Activated T-cell treated with anti-CD3 and anti-CD28 coated beads, Interleukin-2, amount 50 U/mL, for 4 hours (primary cell): ENCODE measurements at places on chromosomes 4 and X.

DNA sequence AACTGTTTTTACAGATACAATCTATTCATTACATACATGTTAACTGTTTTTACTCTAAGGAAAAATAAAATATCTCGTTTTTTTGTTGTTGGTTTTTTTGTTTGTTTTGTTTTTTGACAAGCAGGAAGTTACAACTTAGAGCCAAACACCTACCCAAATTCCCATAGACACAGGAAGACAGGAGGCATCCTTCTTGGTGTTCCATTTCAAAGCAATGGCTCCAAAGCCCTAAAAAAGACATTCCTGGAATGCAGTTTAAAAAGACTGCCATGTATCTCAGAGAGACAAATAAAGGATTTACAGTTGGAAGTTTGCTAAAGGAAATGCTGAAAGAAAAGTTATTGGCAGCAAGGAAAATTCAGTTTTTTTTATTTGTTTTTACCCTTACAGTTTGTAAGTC, 16.7 kb downstream of the ETFDH start:
- no peak for DNase-seq

- no peak for DNase-seq
Measured at GRCh38 chrX:40637687-40638086, 9.7 kb downstream of the CXorf38 start.

- no peak for DNase-seq
Measured at GRCh38 chrX:123975180-123975579, 13.7 kb downstream of the STAG2 start.

GRCh38 chr4:117084866-117085701, at the start of gene TRAM1L1:
Gene TRAM1L1 (minus strand): TSS chr4:117085576. CDS start chr4:117085393, 183 bp downstream.
- DNase-seq = no peak

GRCh38 chrX:57918750-57919436, 8.6 kb upstream of the ZXDA start:
- DNase-seq = no peak

- no peak for DNase-seq
Measured at GRCh38 chr4:53455766-53456165, 78.3 kb downstream of the FIP1L1 start.

GRCh38 chr4:140088323-140088967, 65.5 kb downstream of the MAML3 start:
- no peak for DNase-seq

GRCh38 chr4:167642250-167642649, 408.0 kb upstream of the SPOCK3 start:
- DNase-seq = no peak

- no peak for DNase-seq
Measured at GRCh38 chrX:15619053-15619755, 18.4 kb upstream of the ACE2 start.

DNA sequence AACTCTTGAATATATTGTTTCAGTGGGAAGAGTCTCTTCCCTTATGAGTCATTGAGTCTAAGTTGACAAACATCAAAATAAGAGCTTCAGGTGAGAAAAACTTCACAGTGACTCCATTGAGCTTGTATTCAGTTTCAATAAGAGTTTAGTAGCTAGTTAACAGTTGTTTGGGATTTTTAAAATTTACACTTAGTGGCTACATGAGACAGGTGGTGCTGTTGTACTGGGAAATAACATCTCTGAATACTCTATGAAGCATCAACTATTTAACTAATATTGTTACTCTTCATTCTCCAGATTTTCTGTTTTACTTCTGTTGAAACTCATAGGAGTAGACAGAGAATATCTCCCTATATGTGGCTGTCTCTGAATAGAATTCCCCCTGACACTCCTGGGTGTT, 1609.1 kb downstream of the C4orf33 start:
- no peak for DNase-seq

DNA sequence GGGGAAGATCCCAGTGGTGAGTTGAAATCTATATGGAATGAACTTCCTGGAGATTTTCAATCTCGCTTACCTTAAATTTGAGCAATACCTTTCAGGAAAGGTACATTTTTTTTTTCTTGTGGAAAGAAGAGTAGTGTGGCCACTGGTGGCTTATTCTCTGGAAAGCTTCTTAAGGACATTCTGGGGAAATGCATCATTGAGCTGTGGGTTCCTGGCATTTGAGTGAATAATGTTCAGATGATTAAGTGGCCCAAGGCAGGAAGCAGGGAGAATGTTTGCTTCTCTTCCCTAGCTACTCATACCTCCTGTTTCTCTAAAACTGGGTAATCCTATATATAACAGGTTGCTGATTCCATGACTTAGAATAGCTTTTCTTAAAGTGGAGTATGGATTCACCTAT, 31.8 kb downstream of the STAG2 start:
- DNase-seq = no peak

GRCh38 chr4:106246441-106246840, 69.6 kb downstream of the TBCK start:
- DNase-seq = no peak

DNA sequence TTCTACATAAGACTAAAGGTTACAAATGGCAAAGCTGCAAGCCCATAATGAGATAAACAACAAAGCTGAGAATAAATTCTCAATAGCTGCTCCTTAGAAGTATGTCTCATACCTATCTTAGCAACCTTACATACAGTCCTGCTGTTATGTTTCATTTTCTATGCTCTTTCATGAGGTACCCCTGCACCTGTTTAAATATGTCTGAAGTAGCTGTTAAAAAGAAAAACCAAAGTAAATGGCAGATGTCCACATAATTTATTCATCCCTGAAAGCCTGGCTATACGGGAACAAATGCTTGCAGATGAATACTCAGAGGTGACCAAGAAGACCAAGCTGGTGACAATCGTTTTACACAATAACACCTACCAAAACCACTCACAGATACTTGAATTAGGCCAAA, 22.5 kb downstream of the PPA2 start:
- DNase-seq = no peak

DNA sequence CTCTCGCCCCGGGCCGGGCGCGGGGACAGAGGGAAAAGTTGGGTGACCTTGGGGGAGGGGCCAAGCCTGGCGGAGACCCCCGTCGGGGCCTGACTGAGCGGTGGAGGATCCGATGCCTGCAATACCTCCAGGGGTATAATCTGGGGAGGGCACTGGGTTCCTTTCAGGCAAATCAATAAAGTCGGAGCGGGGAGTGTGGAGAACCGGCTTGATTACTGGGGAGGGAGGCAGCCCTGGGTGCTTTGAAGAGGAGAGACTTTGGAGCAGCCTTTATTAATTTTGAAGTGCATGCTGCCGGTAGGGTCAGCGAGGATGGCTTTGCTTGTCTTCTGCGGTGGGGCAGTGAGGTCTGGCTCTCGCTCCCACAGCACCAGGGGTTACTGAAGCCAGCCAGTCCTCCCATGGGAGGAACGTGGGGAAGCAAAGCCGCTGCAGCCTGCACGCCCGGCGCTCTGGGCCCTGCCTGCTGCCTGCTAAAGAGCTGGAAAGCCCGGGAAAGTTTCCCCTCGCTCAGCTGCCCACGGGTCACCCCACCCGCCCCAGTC, 403 bp upstream of the LGI2 start:
- DNase-seq = no peak

- DNase-seq = no peak
Measured at GRCh38 chr4:48490680-48491513, 845 bp downstream of the ZAR1 start.

DNA sequence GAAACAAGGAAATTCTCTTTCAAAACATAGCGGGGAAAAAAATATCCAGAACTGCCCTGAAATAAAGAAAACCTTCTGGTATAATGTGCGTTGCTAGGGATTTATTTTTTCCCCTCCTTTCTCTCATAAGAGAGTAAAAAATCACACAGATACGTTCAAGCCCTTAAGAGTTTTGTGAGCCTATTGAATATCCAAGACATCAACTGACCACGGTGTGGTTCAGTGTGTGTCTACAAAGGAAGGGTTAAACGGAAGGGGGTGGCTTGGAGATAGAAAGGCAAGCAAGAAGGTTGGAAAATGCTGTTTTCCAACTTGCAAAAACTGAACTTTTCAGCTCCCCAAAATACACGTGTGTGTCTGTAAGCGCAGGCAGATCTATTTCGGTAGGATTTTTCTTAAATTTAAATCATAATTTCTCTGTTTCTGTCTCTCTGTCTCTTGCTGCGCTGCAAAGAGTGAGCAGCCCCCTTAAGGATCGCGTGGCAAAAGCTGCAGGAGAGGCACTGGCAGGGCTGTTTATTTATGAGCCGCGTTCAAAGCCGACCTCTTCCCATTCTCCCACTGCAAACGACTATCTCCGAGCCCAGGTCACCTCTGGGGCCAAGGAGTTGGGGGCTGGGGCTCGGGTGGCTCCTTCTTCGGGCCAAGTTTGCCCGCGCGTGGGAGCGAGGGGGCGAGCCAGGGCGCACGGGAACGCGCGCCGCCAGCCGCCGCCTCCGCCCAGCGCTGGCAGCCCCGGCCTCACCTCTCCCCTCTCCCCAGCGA, 492 bp upstream of the SLIT2 start:
- DNase-seq = no peak

DNA sequence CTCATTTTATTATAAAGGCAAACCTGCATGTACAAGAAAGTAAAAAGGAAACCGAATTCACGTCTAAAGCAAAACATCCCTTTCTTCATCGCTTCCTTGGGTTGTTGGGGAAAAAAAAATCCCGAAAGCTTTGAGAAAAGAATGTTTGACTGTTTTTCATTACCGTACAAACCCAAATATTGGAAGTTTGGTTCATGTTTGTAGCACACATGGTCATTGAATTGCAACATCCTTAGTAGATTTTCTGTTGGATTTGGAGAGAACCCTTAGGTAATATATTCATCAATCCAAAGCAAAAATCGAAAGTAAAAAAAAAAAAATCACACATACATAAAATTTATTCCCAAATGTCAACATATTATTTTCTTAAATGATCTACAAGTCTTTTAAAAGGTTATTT, 420.3 kb downstream of the MAPK10 start:
- no peak for DNase-seq

GRCh38 chr4:68175562-68176155, 46.0 kb upstream of the TMPRSS11F start:
- no peak for DNase-seq

DNA sequence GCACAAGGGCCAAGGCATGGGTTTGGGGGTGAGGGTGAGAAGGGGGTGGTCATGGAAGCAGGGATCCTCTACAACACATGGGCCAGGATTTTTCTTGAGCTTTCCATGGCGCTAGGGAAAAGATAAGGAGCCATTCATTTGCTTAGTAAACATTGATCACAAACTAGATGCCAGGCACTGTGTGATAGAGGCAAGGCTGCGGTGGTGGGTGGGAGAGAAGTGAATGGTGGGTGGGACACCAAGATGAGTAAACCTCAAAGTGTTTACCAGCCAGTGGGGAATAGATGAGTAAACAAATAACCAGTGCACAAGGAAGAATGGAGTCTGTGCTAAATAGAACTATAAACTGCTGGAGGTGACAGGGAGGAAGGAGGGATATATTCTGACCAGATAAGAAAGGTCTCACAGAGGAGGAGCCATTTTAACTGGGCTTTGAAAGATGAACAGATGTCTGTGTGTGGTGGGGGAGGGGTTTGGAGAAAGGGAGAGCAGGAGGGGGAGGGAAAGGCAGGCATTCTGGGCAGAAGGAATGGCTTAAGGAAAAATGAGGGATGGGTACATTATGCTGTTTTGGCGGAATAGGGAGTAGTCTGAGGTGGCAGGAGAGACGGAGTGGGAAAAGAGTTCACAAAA, 48.0 kb upstream of the LAS1L start:
- DNase-seq = no peak

DNA sequence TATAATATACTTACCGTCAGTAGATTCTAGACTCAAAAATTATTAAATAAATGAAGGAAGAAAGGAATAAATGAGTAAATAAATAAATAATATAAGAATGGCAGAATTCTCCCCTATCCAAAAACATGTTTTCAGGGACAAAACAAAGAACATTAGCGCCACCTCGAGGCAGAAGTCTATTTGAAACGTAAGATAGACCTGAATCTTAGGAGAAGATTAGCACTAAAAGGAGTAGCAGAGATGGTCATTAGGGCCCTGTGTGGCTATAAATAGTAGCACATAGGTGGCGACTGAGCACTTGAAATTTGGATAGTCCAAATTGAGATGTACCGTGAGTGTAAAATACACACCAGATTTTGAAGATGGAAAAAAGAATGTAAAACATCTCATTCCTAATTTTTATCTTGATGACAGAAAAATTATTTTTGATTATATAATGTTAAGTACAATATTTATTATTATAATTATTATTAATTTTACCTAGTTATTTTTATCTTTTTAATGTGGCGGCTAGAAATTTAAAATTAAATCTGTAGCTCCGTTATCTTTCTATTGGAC, 24.3 kb upstream of the SRD5A3 start:
- peak; percentile 49 for DNase-seq

- no peak for DNase-seq
Measured at GRCh38 chrX:18643853-18644252, 28.1 kb downstream of the RS1 start.

DNA sequence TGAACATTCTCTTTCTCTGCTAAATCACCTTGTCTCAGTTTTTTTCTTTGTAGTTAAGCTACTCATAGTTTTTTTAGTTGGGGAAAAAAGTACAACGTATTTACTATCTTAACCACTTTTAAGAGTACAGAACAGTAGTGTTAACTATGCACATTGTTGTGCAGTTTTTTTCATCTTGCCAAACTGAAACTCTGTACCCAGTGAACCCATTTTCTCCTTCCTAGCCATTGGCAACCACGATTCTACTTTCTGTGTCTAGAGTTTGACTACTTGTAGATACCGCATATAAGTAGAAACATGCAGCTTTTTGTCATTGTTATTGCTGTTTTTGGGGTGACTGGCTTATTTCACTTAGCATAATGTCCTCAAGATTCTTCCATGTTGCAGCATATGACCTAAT, 10.0 kb downstream of the N4BP2 start:
- DNase-seq = no peak

GRCh38 chr4:173494013-173494970, 35.7 kb downstream of the HAND2 start:
- peak; percentile 41 for DNase-seq

GRCh38 chr4:32752962-32753361, 2032.8 kb downstream of the PCDH7 start:
- no peak for DNase-seq

DNA sequence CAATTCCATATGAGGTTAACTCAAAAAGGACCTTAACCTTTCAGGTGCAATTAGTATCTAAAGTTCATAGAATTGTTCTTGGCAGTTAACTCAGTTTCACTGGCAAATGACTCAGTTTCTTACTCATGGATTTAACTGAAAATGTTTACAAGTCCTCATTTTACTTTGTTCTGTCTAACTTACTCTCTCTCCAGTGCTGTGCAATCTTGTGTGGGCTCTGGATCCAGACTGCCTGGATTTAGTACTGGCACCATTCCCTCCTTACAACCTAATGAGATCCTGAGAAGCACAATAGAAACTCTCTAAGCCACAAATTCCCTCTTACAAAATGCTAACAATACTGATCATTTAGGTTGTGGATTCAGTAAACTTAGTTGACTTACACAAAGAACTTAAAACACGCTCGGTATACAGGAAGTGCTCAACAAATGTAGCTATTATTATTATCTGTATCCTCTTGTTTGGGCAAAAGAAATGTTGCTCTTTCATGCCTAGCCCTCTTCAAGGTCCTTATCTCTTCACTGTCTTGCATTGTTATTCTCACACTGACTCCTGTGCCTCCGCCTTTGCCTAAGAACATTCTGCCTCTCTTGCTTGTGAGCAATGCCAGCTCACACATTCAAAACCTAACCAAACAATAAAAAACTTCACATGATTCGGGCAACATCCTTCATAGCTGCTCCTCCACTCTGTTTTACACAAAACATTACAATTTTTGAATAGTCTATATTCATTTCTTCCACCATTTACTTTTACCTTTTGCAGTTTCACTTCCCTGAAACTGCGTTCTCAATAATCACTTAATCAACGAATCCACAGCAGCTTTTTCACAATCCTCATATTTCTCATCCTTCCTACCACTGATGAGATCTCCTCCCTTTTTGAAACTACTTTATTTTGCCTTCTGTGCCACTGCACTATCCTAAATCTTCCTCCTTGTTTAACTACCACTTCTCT, 91.8 kb downstream of the PDE5A start:
- no peak for DNase-seq
